CD4-positive, alpha-beta T cell treated with Interleukin-6 at 100 ng/mL for 8 hours (primary cell): ENCODE measurements at places on chromosomes 5 and 9.

GRCh38 chr9:34928921-34929320, 29.2 kb upstream of the PHF24 start:
- DNase-seq = no peak

- no peak for DNase-seq
Observed at GRCh38 chr5:113060408-113061025, 83.9 kb downstream of the DCP2 start.

- DNase-seq = no peak
Observed at GRCh38 chr9:130786526-130786925, 48.5 kb upstream of the ABL1 start.

DNA sequence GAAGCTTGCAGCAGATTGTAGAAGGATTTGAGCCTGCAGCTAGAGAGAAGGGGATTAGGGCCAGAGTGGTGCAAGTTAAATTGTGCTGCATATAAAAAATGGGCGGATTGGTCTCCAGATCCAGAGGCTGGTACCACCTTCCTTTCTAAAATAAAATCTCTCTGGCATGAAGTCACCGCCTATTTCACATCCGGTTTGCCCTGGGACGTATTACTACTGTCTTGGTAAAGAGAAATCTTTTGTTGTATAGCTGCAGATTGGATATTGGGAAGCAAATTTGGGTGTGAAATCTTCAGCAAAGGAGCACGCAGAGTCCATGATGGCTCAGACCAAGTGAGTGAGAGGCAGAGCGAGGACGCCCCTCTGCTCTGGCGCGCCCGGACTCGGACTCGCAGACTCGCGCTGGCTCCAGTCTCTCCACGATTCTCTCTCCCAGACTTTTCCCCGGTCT, at the start of gene GABRA1:
TSS of gene GABRA1 (plus strand) at position 180 of the 451 bp plus-strand sequence. CDS start 2,691 bp downstream, outside the sequence.
- no peak for DNase-seq

DNA sequence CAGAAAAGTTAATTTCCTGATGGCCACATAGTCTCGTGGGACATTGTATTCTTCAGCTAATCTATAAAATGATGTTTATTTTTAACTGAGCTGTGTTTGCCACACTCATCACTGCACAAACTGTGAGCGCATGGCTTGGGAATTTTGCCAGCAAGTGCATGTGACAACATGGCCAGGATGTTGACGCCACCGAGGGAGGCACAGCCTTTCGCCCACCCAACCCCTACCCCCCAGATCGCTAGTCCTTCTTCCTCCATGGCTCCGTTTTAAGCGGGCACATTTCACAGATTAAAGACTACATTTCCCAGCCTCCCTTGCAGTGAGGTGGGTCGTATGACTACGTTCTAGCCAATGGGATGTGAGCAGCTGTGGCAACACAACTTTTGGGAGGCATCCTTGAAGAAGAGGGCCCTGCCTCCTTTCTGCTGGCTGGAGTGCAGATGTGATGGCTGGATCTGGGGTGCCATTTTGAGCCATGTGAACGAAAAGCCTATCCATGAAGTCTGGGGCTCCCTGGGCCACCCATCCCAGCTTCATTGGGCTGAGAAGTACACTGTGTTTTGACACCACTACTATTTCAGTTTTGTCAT, 7.9 kb downstream of the NRARP start:
- no peak for DNase-seq
